Kidney (tissue), 22 donors: ENCODE measurements at places on chromosomes 6 and 20. TPM values are rescaled to one million over a fixed set of nuclear protein-coding genes. Genes with fewer than 3 reads are reported as not detected.

- no peak for DNase-seq
These were observed 88.0 kb downstream of the SCML4 start for GRCh38 chr6:107735906-107736635.

DNA sequence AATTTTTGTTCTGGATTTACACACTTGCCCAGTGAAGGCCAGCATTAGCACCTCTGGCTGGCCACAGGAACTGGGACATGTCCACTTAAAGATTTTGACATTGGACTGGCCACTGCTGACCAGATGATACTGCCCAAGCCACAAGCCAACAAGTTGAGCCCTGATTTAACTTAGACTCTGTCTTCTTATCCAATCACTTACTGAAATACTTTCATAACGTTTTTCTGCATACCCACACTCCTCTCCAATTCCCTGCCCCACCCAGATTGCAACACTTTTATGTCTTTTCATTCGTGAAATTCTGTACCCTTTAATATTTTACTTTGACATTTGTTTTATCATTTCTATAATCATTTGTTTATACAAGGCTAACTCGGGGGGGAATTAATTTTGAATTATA lies 170.3 kb upstream of the TAB2 start:
- DNase-seq: no peak

CST1 gene
- not detected for polyA plus RNA-seq

LINC00237 gene
- not detected for polyA plus RNA-seq

GRCh38 chr6:48188158-48188557 lies 77.2 kb upstream of the PTCHD4 start:
- peak; percentile 11 for DNase-seq

GRCh38 chr6:140276719-140277118 lies 902.3 kb upstream of the CITED2 start:
- no peak for DNase-seq

- DNase-seq: no peak
These were observed 2.6 kb upstream of the HLA-B start for GRCh38 chr6:31359581-31359980.

DNA sequence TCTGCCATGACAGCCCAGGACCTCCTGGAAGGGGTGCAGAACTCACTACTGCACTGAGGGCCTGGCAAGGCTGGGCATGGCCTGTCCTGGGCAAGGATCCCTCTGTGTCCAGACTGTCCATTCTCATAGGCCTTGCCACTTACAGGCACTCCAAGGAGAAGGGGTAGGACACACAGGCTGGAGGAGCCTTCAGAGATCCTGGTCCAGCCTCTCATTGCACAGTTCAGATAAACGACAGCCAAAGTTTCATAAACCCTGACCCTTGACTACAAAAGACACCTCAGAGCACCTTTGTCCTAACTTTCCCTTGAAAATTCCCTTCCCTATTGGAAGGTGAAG lies 19.6 kb downstream of the TGM3 start:
- DNase-seq: no peak

GRCh38 chr6:6987749-6988148 lies 120.0 kb upstream of the RREB1 start:
- no peak for DNase-seq

DNA sequence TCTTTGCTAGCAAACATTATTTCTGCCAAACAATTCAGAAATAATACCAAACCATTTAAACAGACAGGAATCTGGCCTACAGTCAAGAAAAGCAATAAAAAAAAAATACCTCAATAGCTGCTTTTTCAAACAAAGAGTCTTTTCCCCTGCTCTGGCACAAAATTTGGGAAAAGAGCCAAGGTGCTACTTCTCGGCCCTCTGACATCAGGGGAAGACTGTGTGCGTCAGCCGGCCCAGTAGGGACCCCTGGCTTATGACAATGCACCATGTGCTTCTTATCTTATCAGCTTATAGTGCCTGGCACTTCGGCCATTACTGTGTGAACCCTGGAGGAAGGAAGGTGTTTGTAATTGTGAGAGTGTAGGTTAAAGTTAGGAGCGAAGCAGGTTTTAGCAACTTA lies 89.4 kb downstream of the PDE10A start:
- DNase-seq: peak; percentile 26

GRCh38 chr6:5511954-5512353 lies 250.6 kb downstream of the FARS2 start:
- DNase-seq: no peak

GRCh38 chr6:36700831-36701230 lies 3.2 kb downstream of the RAB44 start:
- no peak for DNase-seq

- no peak for DNase-seq
These were observed 92.9 kb downstream of the SPTLC3 start for GRCh38 chr20:13101706-13102105.

CRYBG1 gene
- 7.0 TPM for polyA plus RNA-seq
